ENCODE measurements at places on chromosomes 12 and 14. TPM values are rescaled to one million over a fixed set of nuclear protein-coding genes. Genes with fewer than 3 reads are reported as not detected.

DNA sequence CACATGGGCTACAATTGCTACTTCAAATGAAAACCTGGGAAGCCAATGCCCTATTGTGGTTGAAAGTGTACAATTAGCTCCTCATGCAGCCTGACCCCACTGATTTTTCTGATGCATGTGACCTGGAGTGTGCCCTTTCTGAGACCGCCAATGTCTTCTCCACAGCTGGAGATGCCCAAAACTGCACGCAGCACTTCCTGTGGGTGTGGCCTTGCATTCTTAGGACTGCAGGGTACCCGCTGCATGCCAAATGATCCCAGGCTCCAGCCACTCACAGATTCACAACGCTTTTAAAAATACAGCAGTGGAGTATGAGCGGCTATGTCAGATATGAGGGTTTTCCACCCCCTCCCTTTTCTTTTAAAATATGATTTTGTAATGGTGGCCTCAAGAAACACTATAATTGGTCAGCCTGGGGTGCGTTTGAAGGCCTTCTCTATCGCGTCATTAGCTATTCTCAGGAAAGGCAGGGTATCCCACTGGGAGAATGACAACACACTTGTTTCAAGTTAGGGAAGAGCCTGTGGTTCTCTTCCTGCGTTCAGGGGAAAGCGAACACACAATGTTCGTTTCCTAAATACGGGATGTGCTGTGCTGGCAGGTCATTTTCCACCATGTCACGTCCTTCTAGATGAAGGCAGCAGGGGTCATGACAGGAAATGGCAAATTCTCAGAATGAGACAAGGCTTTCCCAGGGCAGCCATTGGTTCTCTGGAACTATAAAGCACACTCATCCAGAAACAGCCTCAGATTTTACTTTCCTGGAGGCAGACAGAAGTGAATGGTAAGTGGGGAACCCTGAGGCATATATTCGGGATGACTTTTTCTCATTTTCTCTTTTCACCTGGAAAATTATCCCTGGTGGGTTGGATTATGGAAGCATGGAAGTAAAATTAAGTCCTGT lies at the start of gene APOLD1:
Gene APOLD1 (plus strand): TSS at position 749 of the 904 bp plus-strand sequence. CDS start 33 bp downstream, at position 782.
- H3K4me3 ChIP-seq = peak within 1 kb of the TSS; percentile 74
- H3K27ac ChIP-seq = peak within 1 kb of the TSS; percentile 86
- peak; percentile 14 for DNase-seq
- peaks cover 20% of the 10 kb centered on the region for H3K4me1 ChIP-seq

DNA sequence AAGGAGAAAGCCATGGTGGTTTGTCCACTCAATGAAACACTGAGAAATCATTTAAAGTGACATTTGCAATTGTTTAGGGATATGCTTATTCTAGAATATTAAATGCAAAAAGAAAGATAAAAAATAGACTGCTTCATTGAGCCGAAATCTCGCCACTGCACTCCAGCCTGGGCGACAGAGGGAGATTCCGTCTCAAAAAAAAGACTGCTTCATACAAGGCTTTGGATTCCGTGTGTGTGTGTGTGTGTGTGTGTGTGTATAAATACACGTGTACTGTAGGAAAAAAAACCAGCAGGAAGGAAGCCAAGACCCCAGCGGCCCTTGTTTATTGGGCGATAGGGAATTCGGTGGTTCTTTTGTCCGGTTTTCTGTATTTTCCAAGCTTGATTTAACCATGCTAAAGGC lies 3.2 kb upstream of the ZNF839 start:
- peak; percentile 20 for DNase-seq
- peak overlapping the region; percentile 95 for H3K27ac ChIP-seq
- H3K4me1 ChIP-seq = peaks cover 14% of the 10 kb centered on the region
- peaks cover 9% of the 10 kb centered on the region for H3K36me3 ChIP-seq
- H3K4me3 ChIP-seq = peak overlapping the region; percentile 94

DNA sequence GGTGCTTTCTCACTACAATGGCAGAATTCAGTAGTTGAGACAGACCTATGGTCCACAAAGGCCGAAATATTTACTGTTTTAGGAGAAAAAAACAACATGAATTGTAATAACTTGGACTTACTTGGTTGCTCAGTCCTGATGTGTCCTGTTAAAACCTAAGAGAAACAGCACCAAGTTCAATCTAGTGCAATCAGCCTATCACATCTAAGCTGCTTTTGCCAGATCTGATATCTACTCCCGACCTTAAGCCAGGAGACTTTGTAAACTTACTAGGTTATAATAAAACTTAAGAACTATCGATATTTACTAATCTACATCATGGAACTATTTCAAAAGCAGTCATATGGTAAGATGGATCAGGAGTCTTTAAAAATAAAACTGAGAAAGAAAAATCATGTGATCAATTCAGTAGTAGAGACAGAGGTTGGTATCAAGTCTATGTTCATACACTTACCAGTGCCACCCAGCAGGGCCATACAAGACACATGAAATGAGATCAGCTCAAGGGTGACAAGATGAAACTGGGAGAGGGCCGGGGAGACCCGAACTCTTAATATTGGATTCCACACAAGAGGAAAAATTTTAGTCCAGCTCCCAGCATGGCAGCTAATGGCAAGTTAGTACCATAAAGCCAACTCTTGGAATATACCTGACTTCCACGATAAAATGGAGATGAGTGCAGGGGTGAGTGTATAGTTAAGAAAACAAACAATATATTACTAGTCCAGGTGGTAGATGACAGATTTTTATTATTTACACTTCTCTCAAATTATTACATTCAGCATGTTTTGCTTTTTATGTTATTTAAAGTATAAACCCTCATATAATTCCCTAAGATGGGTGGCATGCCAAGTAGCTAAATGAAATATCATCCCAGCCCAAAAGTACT lies 27.5 kb downstream of the NUDT4 start:
- peaks cover 3% of the 10 kb centered on the region for H3K27me3 ChIP-seq
- no peak for DNase-seq
- no peaks in the 10 kb centered on the region for H3K4me1 ChIP-seq
- no peak overlapping the region for H3K27ac ChIP-seq
- H3K36me3 ChIP-seq = no peaks in the 10 kb centered on the region

DNA sequence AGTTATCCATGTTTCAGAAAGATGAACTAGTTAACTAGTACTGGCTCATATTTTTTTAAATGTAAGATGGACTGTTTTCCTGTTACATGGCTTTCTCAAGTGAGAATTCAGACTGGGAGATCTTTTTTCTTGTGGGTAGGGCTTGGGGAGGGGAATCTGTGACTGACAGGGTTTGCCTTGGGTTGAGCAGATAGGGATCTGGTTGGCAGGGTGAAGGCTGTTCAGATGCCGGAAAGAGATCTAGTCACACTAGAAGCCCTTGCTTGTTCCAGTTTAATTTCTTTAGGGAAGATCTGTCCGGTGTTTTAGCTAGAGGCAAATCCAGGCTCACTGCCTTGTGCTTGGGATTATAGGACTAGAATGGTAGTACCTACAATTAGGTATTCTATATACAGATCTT lies 63.2 kb downstream of the FBXO33 start:
- DNase-seq = no peak
- peaks cover 4% of the 10 kb centered on the region for H3K27me3 ChIP-seq
- H3K4me1 ChIP-seq = peaks cover 23% of the 10 kb centered on the region
- H3K27ac ChIP-seq = no peak overlapping the region

Gene TCTN2
- 11.3 TPM for total RNA-seq

Gene NDUFA12
- total RNA-seq = 96.5 TPM

Gene MGST1
- total RNA-seq = 55.9 TPM

Gene TGM1
- total RNA-seq = 1.7 TPM
